ENCODE measurements at places on chromosomes 1 and 21.

DNA sequence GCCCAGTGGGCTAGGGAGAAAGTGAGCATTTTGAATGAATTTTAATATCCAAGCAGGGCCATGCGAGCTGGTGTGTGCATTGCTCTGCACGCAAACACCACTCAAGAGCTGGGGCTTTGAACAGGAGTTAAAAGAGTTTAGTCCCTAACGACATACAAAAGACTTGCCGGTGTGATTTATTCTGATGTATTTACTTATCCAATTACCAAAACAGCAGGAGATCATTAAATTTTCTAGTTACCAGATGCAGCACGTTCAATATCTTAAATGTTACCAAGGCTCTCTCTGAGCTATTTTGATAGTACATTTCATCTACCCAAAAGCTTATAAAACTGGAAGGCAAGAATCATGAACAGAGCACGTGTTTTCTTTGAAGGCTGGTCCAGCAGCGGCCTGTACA, 30.0 kb upstream of the DMRTA2 start:
- DNase-seq, result no peak

- DNase-seq, result no peak
Observed at GRCh38 chr21:44872323-44872648, 1.2 kb downstream of the PTTG1IP start.

GRCh38 chr1:90220941-90221693, 226.2 kb downstream of the ZNF326 start:
- no peak for DNase-seq

DNA sequence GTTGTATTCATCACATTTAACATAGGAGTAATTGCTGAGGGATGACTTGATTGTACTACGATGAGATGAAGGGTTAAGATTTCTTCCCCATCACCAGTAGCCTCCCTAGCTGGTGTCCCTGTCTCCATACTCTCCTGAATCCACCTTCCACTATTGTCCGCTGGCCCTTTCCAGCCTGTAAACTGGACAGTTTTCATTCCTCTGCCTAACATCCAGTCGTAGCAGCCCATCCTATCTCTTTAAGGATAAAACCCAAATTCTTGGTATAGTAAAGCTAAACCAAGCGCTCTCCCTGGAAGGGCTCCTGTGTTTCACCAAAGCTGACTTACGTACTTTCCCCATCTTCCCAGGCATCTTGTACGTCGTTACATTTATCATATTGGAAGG, 670 bp downstream of the COX20 start:
- DNase-seq, result no peak

GRCh38 chr1:9454494-9455066, 84.7 kb upstream of the SLC25A33 start:
- DNase-seq, result no peak

DNA sequence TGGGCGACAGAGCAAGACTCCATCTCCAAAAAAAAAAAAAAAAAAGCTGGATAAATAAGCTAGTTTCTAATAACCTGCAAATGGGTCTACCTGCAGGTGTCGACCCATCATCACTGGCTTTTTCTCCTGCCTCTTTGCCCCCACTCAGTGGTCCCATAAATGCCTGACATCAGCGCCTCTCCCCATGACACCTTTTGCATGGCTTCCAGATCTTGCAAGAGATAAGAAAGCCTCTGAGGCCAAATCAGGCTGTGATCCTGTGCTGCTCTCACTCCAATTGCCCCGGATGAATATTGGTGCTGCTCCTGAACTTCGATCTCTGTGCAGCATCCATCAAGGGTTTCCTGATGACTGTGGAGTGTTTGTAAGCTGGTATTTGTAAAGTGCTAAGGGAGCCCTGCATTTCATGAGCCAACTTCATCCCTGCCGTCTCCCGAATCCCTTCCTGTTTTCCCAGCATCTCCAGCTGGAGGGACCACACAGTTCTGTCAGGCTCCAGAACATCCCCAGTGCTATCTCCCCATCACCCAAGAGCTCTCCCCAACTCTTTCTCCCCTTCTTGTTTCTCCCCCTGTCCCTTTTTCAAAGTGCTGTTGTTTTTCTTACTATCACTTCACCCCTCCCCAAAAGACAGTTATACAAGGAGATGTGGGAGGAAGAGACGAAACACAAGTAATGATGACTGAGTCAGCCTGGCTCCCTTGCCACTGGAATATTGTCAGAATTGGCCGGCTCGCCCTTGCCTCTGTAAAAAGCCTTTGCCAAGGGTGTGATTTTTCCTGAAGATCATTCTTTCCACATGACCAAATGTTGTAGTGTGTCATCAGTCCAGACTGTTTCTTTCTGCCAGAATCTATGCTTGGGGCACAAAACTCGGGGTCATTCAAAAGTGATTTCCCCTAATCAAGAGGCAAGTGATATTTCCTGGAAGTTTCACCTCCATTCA, 2.8 kb upstream of the EFHD2 start:
- DNase-seq, result no peak

GRCh38 chr1:56806804-56807203, 12.4 kb downstream of the FYB2 start:
- DNase-seq, result no peak

DNA sequence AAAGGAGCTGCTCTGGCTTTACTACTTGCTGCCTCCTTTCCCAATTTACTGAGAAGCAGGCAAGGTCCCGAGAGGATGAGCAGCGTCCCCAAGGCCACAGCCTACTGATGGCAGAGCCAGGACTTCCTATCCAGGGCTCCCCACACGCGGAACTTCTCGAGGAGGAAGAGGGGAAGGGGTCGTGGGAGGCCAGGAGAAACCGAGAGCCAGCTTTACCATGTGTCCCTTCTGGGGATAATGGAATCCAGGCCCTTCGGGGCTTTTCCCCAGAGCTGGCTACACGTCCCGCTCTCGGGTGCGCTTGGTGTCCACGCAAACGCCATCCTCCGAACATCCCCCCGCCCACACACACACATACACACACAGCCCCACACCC, 4.3 kb upstream of the CCN1 start:
- no peak for DNase-seq

- DNase-seq, result no peak
Observed at GRCh38 chr1:192512426-192513162, 63.0 kb upstream of the RGS1 start.

DNA sequence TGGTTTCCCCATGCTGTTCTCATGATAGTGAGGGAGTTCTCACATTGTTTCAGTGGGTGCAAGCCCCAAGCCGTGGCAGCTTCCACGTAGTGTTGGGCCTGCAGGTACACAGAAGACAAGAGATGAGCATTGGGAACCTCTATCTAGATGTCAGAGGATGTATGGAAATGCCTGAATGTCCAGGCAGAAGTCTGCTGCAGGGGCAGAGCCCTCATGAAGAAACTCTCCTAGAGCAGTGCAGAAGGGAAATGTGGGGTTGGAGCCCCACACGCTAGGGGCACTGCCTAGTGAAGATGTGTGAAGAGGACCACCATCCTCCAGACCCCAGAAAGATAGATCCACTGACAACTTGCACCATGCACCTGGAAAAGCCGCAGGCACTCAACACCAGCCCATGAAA, 17.0 kb downstream of the GPR161 start:
- DNase-seq, result no peak

DNA sequence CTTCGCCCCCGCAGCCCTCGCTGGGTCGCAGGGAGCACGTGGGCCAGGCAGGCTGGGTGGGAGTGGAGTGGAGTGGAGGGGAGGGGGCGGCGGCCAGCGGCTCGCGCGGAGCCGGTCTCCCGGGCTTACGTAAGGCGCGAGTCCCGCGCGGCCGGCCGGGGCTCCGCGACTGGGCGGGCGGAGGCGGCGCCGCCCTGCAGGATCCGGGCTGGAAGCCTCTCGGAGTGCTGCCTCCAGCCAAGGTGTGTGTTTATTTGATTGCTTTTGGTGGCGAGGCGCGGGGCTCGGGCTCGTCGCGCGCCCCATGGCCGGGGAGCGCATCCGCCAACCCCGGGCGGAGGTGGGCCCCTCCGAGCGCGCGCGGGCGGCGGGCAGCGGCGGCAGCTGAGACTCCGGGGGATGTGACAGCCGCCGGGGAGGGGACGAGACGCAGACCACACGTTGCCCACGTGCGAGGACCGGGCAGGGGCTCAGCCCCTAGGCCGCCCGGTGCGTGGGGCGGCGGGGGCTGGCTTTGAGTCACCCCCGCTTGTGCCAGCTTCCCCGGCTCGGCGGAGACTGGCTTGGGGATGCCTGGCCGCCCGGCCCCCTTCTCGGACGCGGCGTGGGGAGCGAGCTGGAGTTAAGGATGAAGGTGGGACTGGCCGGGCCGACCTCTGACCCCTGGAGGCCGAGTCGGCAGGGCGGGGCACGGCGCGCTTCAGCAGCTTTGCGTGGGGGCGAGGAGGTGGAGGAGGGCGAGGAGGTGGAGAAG, 402 bp upstream of the AK4 start:
- DNase-seq, result no peak

GRCh38 chr1:185853739-185854138, 119.5 kb downstream of the HMCN1 start:
- no peak for DNase-seq

- no peak for DNase-seq
Observed at GRCh38 chr1:46817814-46818213, 19.0 kb downstream of the CYP4B1 start.

GRCh38 chr1:53400761-53401674, 58.2 kb upstream of the DMRTB1 start:
- no peak for DNase-seq

DNA sequence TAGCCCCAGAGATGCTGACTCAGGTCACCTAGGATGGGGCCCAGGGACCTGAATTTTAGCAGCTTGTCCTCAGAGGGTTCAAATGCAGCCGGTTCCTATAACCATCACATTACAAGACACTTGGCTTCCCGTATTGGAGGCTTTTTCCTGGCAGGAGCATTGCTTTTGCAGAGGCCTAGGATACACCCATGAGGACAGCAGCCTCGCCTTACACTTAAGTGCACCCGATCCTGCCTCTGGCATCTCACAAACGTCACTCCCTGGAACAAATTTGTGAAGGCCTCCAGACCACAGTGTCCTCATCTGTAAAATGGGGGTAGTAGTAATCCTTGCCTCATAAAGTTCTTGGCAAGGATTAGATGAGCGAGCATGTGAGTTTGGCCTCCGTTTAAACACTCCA, 130.0 kb downstream of the KAZN start:
- DNase-seq, result no peak

DNA sequence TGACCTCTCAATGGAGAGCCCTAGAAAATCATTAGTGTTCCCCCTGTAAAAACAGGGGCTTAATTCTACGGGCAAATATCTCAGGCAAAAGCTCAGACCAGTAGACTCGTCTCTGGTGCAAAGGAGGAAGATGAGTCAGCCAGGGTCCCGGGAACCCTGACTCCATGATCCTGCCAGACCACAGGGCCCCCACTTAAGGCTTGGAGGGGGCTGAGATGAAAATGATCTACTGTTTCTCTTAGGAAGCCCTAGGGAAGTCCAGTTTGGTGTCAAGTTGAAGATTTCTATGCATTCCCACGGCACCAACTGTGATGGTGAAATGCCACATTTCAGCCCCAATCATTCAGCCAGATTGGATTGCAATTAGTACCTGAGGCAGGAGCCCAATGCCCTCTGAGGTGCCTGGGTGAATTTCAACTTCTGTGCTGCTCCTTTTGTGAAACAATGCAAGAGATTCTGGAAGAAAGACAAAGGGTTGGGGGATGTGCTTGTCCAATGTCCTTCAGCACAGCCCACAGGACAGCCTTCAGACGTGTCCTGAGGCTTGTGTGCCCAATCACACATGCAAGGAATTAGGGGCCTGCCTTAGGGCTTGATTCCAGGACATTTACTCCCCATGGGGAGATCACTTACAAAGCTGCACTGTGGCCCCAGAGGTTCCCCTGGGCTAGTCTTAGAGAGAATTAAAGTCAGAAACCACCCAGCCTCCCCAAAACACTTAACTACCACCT, 18.1 kb downstream of the NAV1 start:
- no peak for DNase-seq

DNA sequence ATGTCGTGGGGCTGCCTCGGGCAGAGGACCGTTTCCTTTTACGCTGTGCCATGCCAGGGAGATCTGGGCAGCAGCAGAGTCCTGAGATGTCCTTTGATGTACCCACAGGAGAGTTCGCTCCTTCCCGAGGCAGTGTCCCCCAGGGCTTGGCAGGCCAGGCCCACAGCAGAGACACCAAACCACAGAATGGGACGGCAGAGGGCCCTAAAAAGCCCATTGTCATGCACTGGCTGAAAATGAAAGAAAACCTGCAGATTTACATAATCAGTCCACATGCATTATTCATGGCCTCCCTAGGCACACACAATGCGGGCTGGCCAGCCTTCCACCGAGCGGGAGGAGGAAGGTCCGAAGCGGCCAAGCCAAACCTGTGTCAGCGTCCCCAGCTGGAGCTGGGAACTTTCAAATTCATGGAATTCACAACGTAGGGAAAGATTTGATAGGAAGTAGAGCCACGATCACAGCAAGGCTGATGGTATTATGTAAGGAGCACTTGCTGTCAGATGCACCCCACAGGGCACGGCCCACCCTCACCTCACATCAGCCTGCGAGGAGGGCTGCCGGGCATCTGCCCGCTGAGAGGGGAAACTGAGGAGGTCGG, 25.3 kb upstream of the EFHD2 start:
- DNase-seq, result no peak

GRCh38 chr1:156012051-156012817, 8.5 kb downstream of the SSR2 start:
- no peak for DNase-seq

DNA sequence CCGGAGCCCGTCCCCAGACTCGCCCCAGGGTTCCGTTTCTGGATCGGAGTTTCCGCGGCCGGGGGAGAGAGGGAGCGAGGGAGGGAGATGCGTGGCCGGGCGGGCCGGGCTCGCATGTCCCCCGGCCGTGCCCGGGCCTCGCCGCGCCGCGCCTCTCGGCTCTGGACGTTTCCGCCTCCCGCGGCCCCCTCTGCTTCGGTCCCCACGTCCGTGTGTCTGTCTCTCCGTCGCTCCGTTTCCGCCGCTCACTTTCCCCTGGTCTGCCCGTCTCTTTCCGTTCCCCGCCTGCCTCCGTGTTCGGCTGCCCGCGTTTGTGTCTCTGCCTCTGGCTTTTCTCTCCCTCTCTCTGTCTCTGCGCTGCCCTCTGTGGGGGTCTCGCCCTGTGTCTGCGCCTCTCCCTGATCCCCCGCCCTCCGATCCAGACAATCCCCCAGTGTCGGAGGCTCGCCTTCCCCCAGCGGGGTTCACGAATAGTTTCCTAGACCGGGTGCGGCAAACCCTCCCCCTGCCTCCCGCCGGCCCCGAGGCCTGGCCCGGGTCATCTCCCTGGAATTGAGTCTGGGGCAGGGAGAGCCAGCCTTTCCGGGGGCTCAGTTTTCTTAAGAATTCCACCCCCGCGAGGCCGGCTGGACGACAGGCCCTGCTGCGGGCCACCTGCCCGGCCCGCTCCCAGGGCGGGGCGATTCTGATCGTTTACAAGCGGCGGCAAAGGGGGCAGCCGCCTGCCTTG, 735 bp downstream of the NBL1 start:
- DNase-seq, result no peak
